ENCODE measurements at places on chromosomes 5 and 9. TPM values are rescaled to one million over a fixed set of nuclear protein-coding genes. Genes with fewer than 3 reads are reported as not detected.

- DNase-seq, result no peak
Measured at GRCh38 chr9:6562201-6562600, 83.3 kb downstream of the GLDC start.

GRCh38 chr9:35666549-35666948 is 1.6 kb upstream of the ARHGEF39 start:
- DNase-seq, result no peak

- DNase-seq, result no peak
Measured at GRCh38 chr9:92185096-92185495, 69.9 kb upstream of the SPTLC1 start.

- DNase-seq, result peak; percentile 45
Measured at GRCh38 chr5:102681403-102681983, 73.6 kb upstream of the PAM start.

DNA sequence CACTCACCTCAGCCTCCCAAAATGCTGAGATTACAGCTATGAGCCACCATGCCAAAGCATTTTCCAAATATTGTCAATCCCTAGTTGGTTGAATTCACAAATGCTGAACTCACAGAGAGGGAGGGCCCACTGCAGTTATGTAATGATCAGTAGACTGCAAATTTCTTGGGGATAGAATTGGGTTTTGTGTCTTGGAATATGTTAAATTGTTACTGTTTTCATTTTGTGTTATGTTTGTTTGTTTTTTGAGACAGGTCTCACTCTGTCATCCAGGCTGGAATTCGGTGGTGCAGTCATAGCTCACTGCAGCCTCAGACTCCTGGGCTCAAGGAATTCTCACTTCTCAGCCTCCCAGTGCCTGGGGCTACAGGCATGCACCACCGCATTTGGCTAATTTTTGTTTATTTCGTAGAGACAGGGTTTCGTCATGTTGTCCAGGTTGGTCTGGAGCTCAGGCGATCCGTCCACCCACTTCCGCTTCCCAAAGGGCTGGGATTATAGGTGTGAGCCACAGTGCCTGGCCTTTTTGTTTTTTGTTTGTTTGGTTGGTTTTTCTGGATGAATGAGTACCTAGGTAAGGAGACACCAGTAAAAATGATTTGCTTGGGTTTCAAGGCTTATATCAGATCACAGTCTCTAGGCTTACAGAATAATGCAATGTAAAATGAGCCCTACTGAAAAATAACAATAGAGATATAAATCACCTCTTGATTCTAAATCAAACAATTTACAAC is 31.5 kb upstream of the LMNB1 start:
- DNase-seq, result no peak

DNA sequence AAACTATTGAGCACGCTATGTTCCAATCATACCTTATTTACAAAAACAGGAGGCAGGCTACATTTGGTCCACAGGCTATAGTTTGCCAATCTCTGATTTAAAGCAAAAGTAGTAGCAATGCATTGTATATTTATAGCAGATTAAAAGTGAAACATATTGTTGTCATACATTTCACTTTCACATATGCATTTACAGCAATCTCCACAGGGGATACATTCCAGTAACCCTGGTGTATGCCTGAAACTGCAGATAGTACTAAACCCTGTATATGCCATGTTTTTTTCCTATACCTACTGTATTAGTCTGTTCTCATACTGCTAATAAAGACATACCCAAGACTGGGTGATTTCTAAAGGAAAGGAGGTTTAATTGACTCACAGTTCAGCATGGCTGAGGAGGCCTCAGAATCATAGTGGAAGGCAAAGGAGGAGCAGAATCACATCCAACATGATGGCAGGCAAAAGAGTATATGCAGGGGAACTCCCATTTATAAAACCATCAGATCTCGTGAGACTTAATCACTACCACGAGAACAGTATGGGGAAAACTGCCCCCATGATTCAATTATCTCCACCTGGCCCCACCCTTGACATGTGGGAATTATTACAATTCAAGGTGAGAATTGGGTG is 5.9 kb upstream of the CSF1R start:
- DNase-seq, result no peak

DNA sequence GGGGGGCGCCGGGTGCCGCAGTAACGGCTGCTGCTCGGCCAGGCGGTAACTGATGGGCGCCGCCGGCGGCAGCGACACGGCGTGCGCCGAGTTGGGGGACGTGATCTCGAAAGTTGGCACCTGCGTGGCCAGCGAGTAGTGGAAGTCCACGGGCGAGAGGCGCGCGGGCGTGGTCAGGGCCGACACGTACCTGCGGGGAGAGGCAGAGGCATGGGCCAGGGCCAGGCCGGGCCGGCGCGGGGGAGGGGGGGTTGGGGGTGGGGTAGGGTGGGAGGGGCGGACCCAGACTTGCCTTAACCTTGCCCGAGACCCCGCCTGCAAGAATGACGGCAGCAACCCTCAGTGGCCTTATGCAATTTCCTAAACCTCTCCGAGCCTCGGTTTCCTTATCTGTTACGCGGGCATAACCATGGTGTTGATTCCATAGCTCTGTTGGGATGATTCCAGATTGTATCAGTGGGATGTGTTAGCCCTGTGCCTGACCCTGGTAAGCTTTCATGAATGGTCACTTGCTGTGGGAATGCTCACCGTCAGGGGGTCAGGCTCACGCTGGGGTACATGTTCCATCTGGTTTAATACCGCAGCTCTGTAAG is 53.0 kb downstream of the PSD2 start:
- DNase-seq, result peak; percentile 60

The SPATA6L gene
- total RNA-seq, result 10.8 TPM

The PCDHB11 gene
- not detected for total RNA-seq

The CLTA gene
- 32.0 TPM for total RNA-seq

The TSSK1B gene
- not detected for total RNA-seq
